Prostate gland (tissue), 2 donors: ENCODE measurements at places on chromosomes 3 and 15. TPM values are rescaled to one million over a fixed set of nuclear protein-coding genes. Genes with fewer than 3 reads are reported as not detected.

DNA sequence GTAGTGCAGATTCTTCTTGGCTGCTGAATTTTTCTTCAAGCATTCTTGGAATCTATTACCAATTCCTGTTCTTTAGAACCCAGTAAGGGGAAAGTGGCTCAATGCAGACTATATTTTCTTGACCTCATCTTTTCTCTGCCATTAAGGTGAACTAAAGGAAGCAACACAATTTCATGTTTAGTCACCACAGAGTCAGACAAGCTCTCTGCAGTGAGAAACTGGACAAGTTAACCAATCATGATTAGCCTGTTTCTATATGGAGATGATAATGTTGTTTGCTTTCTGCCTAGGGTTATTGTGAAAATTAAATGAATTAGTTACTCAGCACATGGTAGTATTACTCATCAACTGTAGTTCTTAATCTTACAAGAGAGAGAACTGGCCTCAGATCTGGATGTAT, 1075.1 kb downstream of the AGBL1 start:
- H3K27me3 ChIP-seq: no peaks in the 10 kb centered on the region
- H3K27ac ChIP-seq: no peak overlapping the region
- no peaks in the 10 kb centered on the region for H3K36me3 ChIP-seq
- no peaks in the 10 kb centered on the region for H3K4me1 ChIP-seq
- no peak overlapping the region for H3K4me3 ChIP-seq

DNA sequence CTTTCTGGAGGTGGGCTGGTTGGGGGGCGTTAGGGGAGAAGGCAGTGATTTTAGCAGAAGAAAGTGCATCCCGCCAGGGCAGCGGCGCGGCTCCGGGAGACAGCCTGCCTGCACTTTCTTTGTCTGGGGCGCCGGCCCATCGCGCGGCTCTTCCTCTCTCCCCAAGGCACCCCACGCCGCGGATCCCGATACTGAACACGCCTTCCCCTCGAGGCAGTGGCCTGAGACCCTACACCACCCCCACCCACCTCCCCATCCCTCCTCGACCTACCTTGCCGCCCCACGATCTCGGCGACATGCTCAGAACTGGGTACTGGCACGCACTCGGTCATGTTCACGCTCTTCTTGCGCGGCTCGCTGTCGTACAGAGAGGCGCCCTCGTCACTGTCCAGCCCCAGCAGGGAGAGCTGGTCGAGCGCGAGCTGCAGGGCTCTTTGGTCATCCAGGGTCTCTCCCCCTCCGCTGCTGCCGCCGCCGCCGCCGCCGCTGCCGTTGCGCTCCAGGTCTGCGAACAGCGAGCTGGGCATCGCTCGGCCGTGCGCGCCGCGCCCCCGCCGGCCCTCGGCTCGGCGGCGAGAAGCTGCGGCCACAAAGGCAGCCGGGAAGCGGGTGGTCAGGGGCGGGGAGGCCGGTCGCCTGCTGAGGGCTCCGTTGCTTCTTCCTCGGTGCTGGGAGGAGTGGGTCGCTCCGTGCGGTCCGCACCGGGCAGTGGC, 483 bp downstream of the MEX3B start:
- no peaks in the 10 kb centered on the region for H3K27me3 ChIP-seq
- no peaks in the 10 kb centered on the region for H3K4me1 ChIP-seq
- H3K27ac ChIP-seq: peak overlapping the region; percentile 87
- peak; percentile 12 for DNase-seq

- no peak within 1 kb of the TSS for H3K4me3 ChIP-seq
- H3K4me1 ChIP-seq: no peaks in the 10 kb centered on the region
- no peak for DNase-seq
- H3K36me3 ChIP-seq: no peaks in the 10 kb centered on the region
- H3K27ac ChIP-seq: no peak within 1 kb of the TSS
- no peaks in the 10 kb centered on the region for H3K27me3 ChIP-seq
These were observed at the start of gene HRG for GRCh38 chr3:186665625-186666188. TSS of gene HRG (plus strand) at chr3:186666014. CDS start at chr3:186666032, 18 bp downstream.

DNA sequence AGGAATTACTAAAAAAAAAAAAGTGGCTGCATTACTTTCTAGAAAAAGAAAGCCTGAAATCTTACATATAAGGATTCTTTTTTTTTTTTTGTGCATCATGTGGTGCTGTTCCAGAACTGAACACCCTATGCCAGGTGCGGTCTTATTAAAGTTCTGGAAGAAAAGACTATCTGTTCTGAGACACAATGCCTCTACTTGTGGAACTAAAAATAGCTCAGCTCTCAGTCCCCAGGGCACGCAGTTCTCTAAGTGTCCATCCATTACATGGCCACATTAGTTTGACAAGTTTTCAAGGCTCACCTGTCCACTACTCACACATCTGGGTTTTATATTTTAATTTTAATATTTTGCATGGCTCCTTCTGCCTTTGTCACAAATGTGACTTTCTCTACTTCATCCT, 126.6 kb upstream of the ADAMTS9 start:
- H3K27ac ChIP-seq: peak overlapping the region; percentile 1
- no peak overlapping the region for H3K4me3 ChIP-seq
- no peaks in the 10 kb centered on the region for H3K4me1 ChIP-seq
- H3K27me3 ChIP-seq: no peaks in the 10 kb centered on the region
- no peaks in the 10 kb centered on the region for H3K36me3 ChIP-seq
- peak; percentile 62 for DNase-seq

DNA sequence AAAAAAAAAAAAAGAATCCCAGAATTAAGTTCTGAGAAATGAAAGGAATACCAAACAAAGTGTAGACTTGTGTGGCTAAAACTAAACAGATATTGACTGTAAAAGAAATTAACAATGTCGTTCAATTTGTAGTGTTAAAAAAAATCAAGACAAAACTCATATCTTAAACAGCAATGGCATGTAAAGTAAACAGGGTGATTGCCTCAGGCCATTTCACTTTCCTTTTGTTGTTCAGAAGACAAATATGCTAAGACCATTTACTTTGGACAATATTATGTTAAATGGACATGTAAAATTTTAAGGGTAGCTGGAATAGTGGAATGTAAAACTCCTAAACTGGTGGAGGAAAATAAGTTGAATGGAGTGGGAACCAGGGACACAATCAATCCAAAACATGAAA, 139.1 kb downstream of the RTP4 start:
- DNase-seq: no peak
- no peaks in the 10 kb centered on the region for H3K36me3 ChIP-seq
- H3K4me1 ChIP-seq: no peaks in the 10 kb centered on the region
- no peak overlapping the region for H3K27ac ChIP-seq
- no peaks in the 10 kb centered on the region for H3K27me3 ChIP-seq

DNA sequence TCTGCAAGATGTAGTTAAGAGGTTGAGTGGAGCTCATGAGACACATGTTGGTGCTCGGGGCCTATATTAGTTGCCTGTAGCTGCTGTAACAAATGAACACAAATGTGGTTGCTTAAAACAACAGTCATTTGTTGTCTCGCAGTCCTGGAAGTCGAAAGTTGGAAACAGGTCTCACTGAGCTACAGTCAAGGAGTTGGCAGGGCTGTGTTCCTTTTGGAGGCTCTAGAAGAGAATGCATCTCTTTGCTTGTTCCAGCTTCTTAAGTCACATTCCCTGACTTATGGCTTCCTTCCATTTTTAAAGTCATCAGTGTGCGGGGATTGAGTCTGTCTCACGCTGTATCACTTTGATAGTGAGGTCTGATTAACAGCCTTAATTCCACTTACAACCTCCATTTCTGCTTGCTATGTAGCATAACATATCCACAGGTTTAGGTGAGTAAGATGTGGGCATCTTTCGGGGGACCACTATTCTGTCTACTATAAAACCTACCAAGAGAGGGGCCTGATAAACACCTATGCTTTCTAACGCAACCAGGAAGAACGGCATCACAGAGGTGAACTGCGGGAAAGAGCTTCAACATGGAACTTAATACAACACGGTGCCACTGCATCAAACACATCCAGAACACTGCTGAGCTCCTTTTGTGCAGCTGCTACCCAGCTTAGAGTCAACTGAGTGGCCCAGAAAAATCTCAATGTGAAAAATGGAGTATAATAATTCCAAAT, 119.4 kb downstream of the ATP10A start:
- no peak for DNase-seq
- no peaks in the 10 kb centered on the region for H3K36me3 ChIP-seq
- H3K27ac ChIP-seq: no peak overlapping the region

DNA sequence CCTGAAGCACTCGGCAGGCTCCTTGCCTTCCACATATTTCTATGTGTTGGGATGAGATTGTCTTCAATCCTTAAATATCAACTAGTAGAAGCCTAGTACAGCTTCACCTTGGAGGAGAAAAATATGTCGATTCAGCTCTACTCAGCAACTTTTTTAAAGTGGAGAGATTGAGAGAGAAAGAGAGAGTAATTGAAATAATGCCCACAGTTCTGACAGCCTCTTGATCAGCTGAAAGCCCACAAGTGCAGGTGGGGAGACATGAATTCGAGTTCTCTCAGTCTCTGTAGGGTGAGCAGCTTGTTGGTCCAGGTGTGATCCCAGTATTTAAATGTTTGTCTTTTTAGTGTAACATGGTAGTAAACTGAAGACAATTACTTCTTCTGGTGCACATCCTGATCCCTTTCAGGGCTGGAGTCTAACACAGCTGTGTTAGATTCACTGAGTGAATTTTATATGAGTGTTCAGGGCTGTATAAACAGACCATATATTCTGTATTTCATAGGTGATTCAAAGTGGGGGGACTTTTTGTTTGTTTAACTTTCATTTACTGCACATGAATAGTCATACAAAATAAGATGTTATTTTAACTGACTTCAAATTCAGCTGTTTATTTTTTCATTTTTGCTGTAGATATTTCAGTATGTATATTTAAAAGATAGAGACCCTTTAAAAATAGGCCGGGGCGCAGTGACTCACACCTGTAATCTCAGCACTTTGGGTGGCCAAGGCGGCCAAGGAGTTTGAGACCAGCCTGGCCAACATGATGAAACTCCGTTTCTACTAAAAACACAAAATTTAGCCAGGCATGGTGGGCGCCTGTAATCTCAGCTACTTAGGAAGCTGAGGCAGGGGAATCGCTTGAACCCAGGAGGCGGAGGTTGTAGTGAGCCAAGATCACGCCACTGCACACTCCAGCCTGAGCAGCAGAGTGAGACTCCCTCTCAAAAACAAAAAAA, 64.0 kb downstream of the ST6GAL1 start:
- peaks cover 8% of the 10 kb centered on the region for H3K4me1 ChIP-seq
- H3K36me3 ChIP-seq: no peaks in the 10 kb centered on the region
- no peaks in the 10 kb centered on the region for H3K27me3 ChIP-seq
- peak overlapping the region; percentile 75 for H3K27ac ChIP-seq

DNA sequence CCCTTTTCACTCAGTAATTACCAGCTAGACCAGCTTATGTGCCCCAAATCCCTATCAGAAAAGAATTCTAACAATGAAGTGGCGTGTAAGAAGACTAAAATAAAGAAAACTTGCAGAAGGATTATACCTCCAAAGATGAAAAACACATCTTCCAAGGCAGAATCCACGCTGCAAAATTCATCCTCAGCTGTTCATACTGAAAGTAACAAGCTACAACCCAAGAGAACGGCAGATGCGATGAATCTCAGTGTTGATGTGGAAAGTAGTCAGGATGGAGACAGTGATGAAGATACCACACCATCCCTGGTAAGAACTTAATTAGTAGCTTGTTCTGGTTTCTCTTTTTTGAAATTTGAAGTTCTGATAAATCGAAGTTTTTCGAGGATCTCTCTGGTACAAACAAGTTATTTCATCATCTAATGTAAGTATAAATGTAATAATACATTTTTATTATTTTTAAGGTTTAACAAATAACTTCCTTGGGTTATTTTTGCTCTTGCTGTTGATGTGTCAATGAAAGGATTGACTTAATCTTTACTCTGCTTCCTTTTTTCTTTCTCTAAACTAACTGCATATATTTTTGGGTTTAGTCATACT, 1.4 kb downstream of the WDR76 start:
- DNase-seq: no peak
- no peak overlapping the region for H3K4me3 ChIP-seq
- no peaks in the 10 kb centered on the region for H3K36me3 ChIP-seq
- H3K27ac ChIP-seq: no peak overlapping the region
- peaks cover 6% of the 10 kb centered on the region for H3K4me1 ChIP-seq

- no peak for DNase-seq
- no peak overlapping the region for H3K27ac ChIP-seq
- H3K27me3 ChIP-seq: no peaks in the 10 kb centered on the region
- H3K36me3 ChIP-seq: no peaks in the 10 kb centered on the region
These were observed 27.7 kb downstream of the GRIP2 start for GRCh38 chr3:14512281-14512941.

- no peaks in the 10 kb centered on the region for H3K4me1 ChIP-seq
- H3K27me3 ChIP-seq: no peaks in the 10 kb centered on the region
- H3K4me3 ChIP-seq: no peak overlapping the region
- H3K27ac ChIP-seq: no peak overlapping the region
- H3K36me3 ChIP-seq: no peaks in the 10 kb centered on the region
These were observed 177.7 kb downstream of the SMAD6 start for GRCh38 chr15:66879531-66880368.

- H3K27ac ChIP-seq: no peak overlapping the region
- H3K36me3 ChIP-seq: no peaks in the 10 kb centered on the region
- DNase-seq: no peak
- H3K27me3 ChIP-seq: no peaks in the 10 kb centered on the region
- H3K4me3 ChIP-seq: no peak overlapping the region
These were observed 18.3 kb upstream of the BFSP2 start for GRCh38 chr3:133381346-133382109.

- no peaks in the 10 kb centered on the region for H3K27me3 ChIP-seq
- DNase-seq: peak; percentile 73
- peak overlapping the region; percentile 21 for H3K27ac ChIP-seq
- H3K4me1 ChIP-seq: peaks cover 5% of the 10 kb centered on the region
These were observed 277.3 kb upstream of the TLE3 start for GRCh38 chr15:70375006-70375431.

DNA sequence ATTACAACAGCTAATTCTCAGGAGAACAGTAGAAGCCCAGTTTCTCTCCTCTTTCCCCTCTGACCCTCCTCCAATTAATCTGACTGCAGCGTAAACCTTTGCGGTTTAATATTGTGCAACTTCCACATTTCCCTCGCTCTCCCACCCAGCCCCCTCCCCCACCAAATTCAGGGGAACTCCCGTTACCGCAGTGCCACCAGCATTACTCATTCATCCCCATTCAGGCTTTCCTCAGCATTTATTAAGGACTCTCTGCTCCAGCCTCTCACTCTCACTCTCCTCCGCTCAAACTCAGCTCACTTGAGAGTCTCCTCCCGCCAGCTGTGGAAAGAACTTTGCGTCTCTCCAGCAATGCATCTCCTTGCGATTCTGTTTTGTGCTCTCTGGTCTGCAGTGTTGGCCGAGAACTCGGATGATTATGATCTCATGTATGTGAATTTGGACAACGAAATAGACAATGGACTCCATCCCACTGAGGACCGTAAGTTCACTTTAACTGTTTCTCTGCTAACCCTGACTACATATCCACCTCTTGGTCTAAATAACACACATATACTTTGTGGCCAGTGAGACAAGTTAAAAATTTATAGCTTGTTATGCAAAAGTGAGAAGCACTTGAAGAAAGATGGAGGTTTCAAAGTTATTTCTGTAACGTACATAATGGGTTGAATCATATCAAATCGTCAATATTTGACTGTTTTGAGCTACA, at the start of gene PTX3:
Gene PTX3, plus strand, starts transcription at position 268 of the 709 bp plus-strand sequence. Its CDS starts 84 bp downstream, at position 352.
- H3K27me3 ChIP-seq: no peaks in the 10 kb centered on the region
- peak within 1 kb of the TSS; percentile 37 for H3K4me3 ChIP-seq
- H3K27ac ChIP-seq: no peak within 1 kb of the TSS

- H3K27ac ChIP-seq: peak overlapping the region; percentile 58
- DNase-seq: no peak
- H3K4me1 ChIP-seq: peaks cover 3% of the 10 kb centered on the region
- no peak overlapping the region for H3K4me3 ChIP-seq
- no peaks in the 10 kb centered on the region for H3K36me3 ChIP-seq
- H3K27me3 ChIP-seq: no peaks in the 10 kb centered on the region
These were observed 37.0 kb upstream of the HACD2 start for GRCh38 chr3:123621850-123622189.

DLEC1 gene
- total RNA-seq: 13.1 TPM

UBE2E1 gene
- 77.8 TPM for total RNA-seq

CD200R1 gene
- total RNA-seq: 0.23 TPM

HAPLN3 gene
- 2.7 TPM for total RNA-seq

MAP6D1 gene
- 17.3 TPM for total RNA-seq
